ENCODE measurements at places on chromosomes 16 and 17.

GRCh38 chr16:52404546-52404945 is 142.4 kb downstream of the TOX3 start:
- DNase-seq, result no peak

DNA sequence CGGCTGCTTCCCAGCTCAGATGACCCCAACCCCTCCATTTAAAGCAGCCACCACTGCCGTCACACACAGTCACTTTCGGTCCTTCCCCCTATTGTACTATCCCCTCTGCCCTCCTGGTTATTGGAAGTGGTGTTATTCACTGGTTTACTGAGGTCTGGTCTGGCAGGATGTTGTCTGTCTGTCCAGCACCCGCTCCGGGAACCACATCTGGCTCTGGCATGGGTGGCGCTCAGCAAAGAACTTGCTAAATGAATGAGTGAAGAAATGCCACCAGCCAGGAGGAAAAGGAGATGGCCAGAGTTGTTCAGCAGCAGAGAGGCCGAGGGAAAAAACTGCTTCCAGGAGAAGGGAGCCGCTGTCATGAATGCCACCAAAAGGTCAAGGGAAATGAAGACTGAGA is 161.6 kb downstream of the GSG1L start:
- DNase-seq, result no peak

- no peak for DNase-seq
Measured at GRCh38 chr17:59423903-59424302, 92.4 kb downstream of the YPEL2 start.

GRCh38 chr16:48408688-48409087 is 23.5 kb upstream of the SIAH1 start:
- DNase-seq, result no peak

DNA sequence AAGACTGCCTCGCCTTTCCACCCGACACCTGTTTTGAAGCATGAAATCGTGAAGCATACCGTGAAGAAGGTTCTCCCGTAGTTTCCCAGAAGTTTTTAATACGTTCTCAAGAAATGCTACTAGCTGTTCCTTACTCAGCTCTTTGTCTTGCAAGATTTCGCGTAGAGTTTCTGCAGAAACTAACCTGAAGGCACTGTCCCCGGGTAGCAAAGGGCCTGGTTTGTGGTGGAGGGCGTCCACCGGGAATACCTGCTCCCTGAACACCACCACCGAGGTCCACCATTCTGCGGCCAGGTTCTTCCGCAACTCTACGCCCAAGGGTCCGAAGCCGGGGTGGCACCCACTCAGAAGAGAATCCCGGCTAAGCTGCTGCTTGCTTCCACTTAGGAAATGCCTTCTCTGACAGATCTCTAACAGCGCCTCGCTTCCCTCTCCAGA is 487 bp downstream of the POLG2 start:
- no peak for DNase-seq
